ENCODE measurements at places on chromosomes 5 and 9.

GRCh38 chr9:131817627-131818026 is 77.8 kb upstream of the RAPGEF1 start:
- DNase-seq = no peak

GRCh38 chr9:90891308-90892040 is 89.9 kb downstream of the SYK start:
- DNase-seq = no peak

DNA sequence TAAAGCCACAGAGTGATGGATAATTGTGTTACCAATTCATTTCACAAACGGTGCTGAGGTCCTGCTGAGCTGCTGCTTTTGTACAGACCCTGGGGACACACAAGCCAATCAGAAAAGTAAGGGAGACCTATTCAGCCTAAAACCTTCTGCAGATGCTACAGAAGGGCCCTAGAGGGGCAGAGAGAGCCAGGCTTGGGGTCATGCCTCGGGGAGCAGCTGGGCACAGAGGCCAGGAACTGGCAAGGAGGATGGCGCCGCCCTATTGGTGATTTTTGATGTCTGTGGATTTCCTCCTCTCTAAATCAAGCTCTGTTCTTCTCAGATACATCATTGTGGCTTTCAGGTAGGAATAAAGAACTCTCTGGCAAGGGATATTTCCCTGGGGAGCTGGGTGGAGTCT is 181.9 kb downstream of the ZNF462 start:
- no peak for DNase-seq

DNA sequence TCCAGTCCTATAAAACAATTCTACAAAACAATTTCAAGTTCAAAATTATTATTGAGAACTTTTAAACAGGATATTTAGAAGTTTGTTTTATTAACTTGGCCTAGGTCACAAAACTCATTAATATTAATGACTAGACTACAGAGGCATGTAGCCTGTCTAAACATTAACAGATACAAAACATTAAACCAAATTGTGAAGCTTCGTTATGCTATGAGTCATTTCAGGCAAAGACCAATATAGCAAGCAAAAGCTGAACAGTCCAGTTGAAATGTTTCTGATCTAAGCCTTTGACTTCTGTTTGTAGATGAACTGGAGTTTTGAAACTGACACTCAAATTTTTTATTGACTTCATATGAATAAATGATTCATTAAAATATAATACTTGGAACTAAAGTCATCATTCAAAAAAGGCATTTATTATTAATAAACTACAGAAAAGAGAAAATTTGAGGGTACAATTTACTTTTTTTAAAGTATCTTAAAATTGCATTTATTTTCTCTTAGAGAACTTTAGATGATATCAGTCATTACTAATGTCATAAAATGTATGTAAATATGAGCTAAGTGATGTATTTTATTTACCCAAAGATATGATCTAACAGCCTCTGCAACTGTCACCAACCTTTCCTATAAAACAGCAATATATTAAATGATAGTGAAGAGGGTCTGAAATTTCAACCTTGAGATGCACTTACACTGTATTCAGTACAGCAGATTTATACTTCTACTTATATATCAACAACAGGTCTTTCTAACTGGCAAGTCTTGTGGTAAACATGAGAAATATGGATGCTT is 188.8 kb downstream of the COMMD10 start:
- peak; percentile 43 for DNase-seq

GRCh38 chr9:133730994-133731715 is 7.0 kb downstream of the SARDH start:
- no peak for DNase-seq

GRCh38 chr5:36161361-36161760 is 9.4 kb downstream of the SKP2 start:
- no peak for DNase-seq

- no peak for DNase-seq
Observed at GRCh38 chr5:68465934-68466551, 250.5 kb downstream of the PIK3R1 start.

- DNase-seq = no peak
Observed at GRCh38 chr9:85223506-85224125, 518.1 kb downstream of the AGTPBP1 start.

DNA sequence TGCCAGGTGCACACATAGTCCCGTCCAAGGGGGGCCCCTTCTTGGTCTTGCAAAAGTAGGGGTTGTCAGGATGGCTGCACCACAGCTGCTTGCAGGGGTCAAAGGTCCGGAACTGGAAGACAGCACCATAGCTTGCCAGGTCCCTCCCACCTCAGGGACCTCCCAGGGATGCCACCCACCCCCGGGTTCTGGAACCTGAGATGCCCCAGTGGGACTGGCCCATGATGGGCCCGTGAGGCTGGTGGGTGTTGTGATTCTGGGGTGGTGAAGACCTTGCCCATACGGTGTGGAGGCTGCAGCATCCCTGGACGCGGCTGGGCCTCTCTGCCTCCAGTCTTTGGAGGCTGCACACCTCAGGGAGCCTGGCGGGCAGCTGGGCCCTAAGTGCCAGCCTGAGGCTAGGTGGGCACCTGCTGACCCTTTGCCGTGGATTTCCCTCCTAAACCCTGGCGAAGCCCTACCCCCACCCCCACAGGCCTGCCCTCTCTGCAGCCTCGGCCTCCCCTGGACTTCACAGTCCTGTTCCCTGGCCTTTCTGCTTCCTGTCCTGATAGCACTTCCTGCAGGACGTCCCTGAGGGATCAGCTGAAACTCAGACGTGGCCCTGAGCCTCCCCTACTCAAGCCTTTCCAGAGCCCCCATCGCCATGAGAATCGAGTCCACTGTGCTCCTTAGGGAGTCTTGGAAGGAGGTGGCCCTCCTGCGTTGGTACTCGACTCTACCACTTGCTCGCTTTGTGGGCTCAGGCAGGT is 92.1 kb downstream of the ZNF354C start:
- DNase-seq = no peak

GRCh38 chr5:24712947-24713346 is 68.2 kb upstream of the CDH10 start:
- no peak for DNase-seq

DNA sequence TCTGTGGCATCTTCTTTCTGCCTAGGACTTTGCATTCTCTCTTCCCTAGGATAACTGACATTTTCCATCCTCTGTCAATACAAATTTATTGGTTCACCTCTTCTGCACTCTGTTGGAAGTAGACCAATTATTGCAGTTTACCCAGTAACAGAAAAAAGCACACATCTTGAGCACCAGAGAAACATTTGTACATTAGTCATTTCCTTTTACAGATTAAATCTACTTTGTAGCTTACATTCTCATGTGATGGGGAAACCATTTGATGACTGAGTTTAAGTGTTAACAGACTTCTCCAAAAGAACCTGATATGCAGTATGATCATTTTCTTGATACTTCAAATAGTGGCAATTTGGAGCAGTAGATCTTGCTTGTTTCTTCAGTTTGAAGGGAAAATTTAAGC is 1098.8 kb downstream of the DTWD2 start:
- peak; percentile 64 for DNase-seq

Data from cardiac fibroblast (primary cell).